ENCODE measurements at places on chromosomes 2 and 18. TPM values are rescaled to one million over a fixed set of nuclear protein-coding genes. Genes with fewer than 3 reads are reported as not detected.

Gene NYAP2
- total RNA-seq = not detected

Gene PDE1A
- total RNA-seq = 34.9 TPM

Gene DSG4
- not detected for total RNA-seq

Gene SMAD2
- total RNA-seq = 58.7 TPM

Gene TUBB8B
- total RNA-seq = not detected

Gene ITM2C
- total RNA-seq = 26.5 TPM

Gene TMEM17
- total RNA-seq = 4.4 TPM

Gene SLC16A14
- 0.49 TPM for total RNA-seq

Gene PTCD3
- total RNA-seq = 61.6 TPM

Gene SCYGR4
- total RNA-seq = not detected

Gene MDH1B
- 0.81 TPM for total RNA-seq

Gene AOX1
- total RNA-seq = 23.6 TPM

Gene TMEM163
- total RNA-seq = not detected

Gene PSMG2
- 58.0 TPM for total RNA-seq

Gene ITGA4
- 8.9 TPM for total RNA-seq

Gene CYP27A1
- 10.5 TPM for total RNA-seq

Gene NOTO
- not detected for total RNA-seq

Gene PHOSPHO2
- total RNA-seq = 5.2 TPM

Gene RAPGEF4
- total RNA-seq = 1.3 TPM

Gene LINC00305
- total RNA-seq = not detected

Gene WDR75
- total RNA-seq = 55.7 TPM

Gene GPR17
- total RNA-seq = not detected

Gene DIPK1C
- not detected for total RNA-seq

Gene KCNJ13
- total RNA-seq = not detected

Gene IFIH1
- 7.7 TPM for total RNA-seq

Gene ANKRD30B
- total RNA-seq = 2.7 TPM

Gene PARD3B
- 15.9 TPM for total RNA-seq

Gene SH3RF3
- total RNA-seq = 8.4 TPM

Gene IL37
- total RNA-seq = not detected

Gene SOCS6
- total RNA-seq = 26.2 TPM

Gene LRATD1
- 0.08 TPM for total RNA-seq

Gene FOXD4L1
- 0.16 TPM for total RNA-seq

Gene FSHR
- total RNA-seq = not detected

Gene ANKRD30BL
- total RNA-seq = 0.16 TPM

Gene SERPINB12
- not detected for total RNA-seq

Gene DNAJC5G
- not detected for total RNA-seq

Gene MALL
- total RNA-seq = 442 TPM
